ENCODE measurements at places on chromosomes 12 and 14.

DNA sequence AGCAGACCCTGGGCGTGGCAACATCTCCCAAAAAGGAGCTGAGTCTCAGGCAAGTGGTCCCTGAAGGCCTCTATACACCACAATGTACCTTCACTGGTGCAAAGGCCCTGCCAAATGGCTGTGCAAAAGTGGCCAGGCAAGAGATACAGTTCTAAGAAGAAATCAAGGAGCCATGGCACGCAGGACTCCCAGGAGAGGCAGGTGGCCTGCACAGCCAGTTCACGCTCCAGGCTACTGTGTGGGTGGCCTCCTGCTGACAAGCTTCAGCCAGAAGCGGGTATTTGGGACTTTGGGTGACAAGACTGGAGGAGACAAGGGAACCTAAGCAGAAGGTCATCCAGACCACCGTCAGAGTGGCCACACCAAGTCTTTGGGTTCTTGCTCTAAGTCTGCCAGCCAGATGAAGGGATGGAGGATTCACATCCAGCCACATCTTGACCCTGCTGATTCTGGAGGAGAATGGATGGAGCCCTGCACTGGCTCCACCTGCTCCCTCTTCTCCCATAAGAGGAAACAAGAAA is 20.5 kb upstream of the ZFP36L1 start:
- no peak for DNase-seq

DNA sequence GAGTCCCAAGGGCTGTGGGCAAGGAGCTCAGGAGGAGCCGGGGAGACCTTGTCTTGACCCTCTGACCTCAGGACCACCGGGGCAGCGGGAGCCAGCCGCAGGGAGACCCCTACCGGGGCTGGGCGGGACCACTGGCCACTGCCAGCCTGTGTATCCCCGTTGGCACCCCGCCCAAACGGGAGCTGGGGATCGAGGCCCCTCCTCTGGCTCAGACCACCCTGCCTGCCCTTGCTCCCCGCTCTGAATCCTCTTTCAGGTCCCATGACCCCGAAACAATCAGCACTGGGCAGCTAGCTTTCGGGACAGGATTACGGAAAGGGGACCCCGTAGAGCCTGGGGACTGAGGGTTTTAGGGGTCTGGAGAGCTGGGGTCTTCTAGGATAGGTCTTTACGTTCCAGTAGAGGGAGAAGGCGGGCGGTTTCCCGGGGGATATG is 1.3 kb downstream of the GLI1 start:
- no peak for DNase-seq

DNA sequence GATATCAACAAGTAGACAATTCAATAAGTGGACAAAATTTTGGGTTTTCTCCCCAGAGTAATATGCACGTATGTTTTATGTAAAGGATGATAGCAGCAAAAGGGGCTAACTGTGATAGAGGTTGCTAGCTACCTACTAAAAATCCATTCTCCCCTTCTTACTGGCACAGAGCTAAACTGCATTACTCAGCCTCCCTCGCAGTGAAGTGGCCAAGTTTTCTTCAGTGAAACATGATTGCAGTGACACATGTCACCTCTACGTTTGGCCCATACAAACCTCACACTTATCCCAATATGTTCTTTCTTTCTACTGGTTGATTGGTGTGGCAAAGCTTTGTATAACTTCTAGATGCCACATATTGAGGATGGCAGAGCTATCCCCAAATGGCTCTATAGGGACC is 34.3 kb downstream of the GPR65 start:
- no peak for DNase-seq

DNA sequence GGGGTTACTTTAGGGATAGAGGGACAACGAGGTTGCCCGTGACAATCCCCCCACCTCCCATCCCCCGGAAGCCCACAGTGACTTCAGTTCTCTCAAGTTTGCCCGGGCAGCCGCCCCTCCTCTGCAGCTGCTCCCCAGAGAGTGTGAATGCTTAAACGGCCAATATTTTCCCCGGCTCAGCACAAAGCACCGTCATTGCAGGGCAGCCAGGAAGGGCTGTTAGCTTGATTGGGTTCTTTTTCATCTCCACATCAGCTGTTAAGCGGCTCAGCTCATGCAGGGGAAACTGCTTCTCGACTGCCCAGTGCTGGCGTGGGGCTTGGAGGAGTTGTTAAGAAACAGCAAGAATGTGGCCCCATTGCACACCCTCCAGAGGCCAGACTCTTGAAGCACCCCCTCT is 120.5 kb upstream of the NCOR2 start:
- no peak for DNase-seq

GRCh38 chr14:50725761-50726160 is 57.7 kb upstream of the SAV1 start:
- no peak for DNase-seq

- DNase-seq: no peak
These were observed 14.3 kb downstream of the TBX3 start for GRCh38 chr12:114669401-114670290.

DNA sequence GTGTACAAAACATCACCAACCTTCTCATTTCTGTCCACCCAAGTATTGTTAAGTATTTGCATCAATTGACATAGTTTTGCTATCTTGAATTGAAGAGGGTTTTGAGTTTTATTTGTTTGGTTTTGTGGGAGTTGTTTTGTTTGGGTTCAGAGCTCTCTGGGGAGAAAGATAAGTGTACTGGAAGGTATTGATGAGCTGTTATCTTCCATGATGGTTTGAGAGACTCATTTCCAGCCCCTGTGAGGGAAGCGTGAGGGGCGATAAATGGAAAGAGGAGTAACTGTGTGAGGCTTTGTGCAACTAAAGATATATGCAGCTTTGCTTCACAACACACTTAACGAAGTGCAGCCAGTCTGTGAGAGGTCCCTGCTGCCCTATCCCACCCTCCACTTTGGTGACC is 15.7 kb upstream of the CIPC start:
- no peak for DNase-seq

DNA sequence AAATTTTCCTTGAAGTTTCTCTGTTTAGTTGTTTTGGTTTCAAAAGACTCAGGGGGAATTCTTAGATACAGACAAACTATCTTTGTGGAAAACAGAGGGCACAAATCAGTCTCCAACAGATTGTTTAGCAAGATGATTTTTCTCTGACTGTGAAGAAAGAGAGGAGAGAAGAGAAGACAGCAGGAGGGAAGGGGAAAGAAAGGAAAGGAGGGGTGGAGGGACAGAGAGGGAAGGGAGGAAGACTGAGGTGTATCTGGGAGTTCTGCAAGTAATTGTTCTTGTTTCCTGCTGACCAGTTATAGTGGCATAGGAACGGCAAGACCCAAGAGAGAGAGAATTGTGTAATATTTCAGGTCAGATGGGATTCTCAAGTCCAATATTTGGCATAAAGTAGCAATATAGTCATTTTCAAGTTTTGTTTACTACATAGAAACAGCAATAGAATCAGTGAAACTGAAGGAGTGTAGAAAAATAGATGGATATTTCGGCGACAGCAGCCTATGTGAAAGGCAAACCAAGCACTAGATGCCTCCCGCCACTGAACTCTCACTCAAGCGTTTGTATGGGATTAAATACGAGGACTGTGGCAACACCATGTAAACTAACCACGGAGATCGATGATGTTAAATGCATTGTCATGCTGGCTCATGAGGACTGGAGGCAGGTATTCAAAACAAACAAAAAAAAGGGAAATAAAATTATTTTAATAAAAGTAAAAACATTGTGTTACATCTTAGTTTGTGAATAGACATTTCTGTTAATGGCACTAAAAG is 342.5 kb downstream of the SLC16A7 start:
- no peak for DNase-seq

- DNase-seq: no peak
These were observed 66.1 kb upstream of the PRB2 start for GRCh38 chr12:11461433-11461832.

- DNase-seq: no peak
These were observed 1.6 kb downstream of the PYM1 start for GRCh38 chr12:55925870-55926737.

- no peak for DNase-seq
These were observed 39.2 kb downstream of the NPAS3 start for GRCh38 chr14:32977913-32978312.

DNA sequence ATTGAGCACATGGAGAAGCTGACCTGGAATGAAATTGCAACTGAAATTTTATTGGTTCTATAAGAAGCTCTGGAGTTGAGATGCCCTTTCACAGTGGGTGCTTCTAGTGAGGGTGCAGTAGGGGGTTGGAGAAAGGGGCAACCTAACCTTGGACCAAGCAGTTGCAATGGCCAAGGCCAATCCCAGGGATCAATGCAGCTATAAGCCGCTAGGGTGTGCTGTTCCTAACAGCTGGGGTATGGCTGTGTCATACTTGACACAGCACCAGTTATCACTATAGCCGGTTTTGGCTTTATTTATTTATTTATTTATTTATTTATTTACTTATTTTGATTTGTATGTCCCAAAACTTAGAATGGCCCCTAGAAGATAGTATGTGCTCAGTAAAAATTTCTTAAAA is 505.9 kb downstream of the FLRT2 start:
- no peak for DNase-seq

DNA sequence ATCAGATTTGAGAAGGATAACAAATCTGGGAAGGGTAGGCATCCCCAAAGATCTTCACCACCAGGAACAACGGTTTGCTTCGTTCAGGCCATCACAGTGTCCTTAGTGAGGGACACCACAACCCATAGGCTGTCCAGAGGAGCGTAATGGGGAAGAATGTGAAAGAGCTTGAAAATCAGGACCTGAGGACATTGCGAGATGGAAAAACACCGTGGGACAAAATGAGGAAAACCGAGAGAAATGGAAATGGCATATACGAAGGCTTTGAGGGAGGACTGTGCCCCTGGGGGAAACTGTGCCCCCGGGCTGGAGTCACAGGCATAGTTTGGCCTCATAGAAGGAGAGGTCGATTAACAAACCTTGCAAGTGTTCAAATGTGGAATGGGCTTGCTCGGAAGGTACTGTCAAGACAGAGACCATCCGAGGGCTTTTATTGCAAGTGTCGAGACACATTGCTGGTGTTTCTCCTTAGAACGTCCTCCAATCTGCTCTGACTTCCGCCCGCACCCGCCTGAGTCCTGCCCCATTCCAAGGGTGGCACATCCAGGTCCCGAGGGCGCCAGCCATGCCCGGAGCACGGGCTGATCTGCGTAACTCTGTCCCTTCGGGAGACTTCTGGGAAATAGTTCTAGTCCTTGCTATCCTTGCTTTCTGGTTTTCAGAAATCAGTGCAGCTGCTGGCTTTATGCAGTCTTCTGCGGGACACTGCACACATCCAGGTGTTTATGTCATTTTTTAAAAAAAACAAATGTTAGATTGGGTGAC is 885 bp upstream of the PALS1 start:
- DNase-seq: peak; percentile 15

GRCh38 chr12:75986001-75986746 is 45.4 kb downstream of the PHLDA1 start:
- no peak for DNase-seq

DNA sequence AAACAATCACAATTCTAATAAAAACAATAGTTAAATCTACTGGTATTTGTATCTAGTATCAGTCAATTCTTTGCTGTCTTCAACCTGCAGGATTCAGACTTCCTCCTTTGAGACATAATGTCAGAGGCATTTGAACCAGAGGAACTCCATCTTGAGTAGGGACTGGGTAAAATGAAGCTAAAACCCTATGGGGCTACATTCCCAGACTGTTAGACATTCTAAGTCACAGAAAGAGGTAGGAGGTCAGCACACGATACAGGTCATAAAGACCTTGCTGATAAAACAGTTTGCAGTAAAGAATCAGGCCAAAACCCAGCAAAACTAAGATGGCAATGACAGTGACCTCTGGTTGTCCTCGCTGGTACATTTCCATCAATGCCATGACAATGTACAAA is 48.2 kb upstream of the MAP3K9 start:
- DNase-seq: no peak

- DNase-seq: no peak
These were observed 69.2 kb upstream of the ARID2 start for GRCh38 chr12:45660330-45660729.
